ENCODE measurements at places on chromosomes 5 and 9. TPM values are rescaled to one million over a fixed set of nuclear protein-coding genes. Genes with fewer than 3 reads are reported as not detected.

- no peak for DNase-seq
Observed at GRCh38 chr5:109305352-109305751, 104.4 kb downstream of the PJA2 start.

RGS14 gene
- 10.7 TPM for polyA plus RNA-seq

DNA sequence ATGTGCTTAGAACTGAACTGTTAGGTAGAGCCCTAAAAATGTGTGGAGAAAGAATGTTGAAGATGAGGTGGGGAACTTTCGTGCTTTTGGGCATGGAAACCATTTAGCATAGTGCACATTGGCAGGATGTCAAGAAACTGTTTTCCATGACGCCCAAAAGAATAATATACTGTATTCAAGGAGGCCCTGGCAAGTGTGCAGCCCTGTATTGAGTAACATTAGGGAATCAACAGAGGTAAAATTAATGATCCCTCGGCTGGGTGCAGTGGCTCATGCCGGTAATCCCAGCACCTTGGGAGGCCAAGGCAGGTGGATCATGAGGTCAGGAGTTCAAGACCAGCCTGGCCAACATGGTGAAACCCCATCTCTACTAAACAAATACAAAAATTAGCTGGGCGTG, 20.9 kb upstream of the PLIN2 start:
- no peak for DNase-seq

- no peak for DNase-seq
Observed at GRCh38 chr5:43609752-43610151, 6.8 kb downstream of the NNT start.

DNA sequence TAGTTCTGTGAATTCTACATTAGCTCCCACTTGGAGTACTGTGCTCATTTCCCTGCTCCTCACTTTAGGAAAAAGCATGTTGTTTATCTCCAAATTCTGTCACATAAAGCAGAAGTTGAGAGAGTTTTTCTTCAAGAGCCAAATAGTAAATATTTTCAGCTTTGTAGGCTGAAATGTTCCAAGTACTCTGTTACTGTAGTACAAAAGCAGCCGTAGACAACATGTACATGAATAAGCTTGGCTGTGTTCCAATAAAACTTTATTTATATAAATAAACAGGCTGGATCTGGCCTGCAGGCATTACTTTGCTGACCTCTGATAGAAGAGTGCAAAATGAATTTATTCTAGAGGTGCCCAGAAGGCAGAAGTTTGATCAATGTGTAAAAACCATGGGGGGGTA, 73.0 kb upstream of the AGXT2 start:
- DNase-seq, result no peak

GRCh38 chr9:123609844-123610243, 253.8 kb downstream of the CRB2 start:
- DNase-seq, result peak; percentile 62

DNA sequence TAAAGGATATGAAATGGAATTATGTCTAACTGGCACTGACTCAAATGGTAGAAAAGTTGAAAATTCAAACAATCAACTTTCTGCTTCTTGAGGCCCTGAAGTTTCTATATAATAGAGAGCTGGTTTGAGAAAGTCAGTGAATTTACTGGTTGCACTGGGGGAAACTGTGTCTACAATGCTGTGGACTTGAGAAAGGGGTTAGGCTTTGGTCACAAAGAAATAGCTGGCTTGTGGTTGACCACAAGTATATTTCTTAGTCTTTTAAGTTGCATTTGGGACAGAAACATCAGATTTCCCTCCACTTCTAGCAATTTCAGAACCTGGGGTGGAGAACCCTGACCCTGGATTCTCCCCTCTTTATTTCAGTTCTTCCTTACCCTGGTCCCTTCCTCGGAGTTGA, 192.6 kb upstream of the ACTBL2 start:
- DNase-seq, result no peak

CCDC192 gene
- not detected for polyA plus RNA-seq

DNA sequence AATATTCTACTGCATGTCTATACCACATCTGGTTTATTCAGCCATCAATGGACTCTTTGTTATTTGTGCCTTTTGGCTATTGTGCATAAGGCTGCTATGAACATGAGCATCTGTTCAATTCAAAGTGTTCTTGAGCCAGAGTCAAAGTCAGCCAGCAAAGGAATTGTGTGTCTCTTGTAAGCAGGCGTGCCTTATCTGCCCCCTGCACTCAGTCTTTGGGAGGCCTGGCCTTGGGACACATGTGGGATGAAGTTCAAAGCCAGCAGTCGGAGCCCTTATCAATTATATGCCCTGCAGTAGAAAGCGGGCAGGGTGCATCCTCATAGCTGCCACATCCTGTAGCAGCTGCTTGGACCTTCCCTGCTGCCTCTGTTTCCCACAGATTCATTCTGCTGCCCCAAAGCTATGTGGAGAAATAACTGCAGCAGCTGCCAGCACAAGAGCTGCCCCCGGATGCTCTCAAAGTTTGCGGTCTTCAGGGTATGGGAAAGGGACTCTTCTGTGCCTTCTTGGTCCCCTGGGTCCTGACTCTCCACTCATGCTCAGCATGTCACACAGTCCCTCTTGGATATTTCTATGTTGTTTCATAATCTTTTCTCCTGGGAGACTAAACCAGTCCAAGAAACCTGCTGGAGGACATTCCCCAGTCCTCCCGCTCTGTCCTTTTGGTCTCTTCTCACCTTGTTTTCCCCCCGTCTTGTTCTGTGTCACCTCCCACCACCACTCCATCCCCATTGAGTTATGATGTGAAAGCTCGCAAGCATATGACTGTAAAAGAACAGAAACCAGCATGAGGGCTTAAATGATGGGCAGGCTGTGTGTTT, 35.9 kb downstream of the STOM start:
- no peak for DNase-seq

DNA sequence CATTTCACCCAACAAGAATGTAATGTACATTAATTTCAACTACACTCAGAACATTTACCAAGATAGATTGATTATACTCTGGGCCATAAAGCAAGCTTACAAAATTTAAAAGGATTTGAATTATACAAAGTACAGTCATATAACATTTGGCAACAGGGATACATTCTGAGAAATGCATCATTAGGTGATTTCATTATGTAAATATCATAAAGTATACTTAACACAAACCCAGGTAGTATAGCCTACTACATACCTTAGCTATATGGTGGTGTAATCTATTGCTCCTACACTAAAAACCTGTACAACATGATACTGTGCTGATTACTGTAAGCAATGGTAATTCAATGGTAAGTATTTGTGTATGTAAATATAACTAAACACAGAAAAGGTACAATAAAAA, 202.9 kb downstream of the MPDZ start:
- no peak for DNase-seq

NAIF1 gene
- 12.2 TPM for polyA plus RNA-seq

DNA sequence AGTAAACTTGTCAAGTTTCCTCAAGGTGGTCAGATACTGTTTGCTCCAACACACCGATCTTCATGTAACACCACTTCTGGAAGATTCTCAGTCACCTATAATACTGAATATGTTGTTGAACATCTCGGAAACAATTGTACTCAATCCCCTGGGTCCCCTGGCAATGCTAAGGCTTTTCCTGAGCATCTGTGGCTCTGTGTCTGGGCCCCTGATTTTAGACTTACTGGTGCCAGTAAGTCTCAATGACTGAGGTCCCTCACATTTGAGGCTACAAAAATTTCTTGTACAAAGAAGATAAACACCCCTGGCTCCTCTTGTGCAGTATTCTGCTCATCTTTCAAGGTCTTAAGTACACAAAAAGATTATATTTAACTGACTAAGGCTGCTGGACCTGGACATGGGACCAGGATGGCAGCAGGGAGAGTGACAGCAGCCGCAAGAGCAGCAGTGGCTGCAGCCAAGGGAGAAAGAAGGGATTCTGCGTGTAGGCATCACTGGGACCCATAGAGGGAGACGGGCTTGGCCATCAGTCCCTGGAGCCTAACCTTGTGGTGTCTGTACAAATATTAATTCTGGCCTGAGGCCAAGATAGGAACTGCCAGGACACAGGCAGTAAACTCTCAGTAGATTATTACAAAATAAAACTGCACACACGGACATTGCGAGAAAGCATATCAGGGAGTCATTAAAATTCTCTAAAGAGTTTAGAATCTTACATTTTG, 49.0 kb upstream of the TNPO1 start:
- DNase-seq, result no peak
